ENCODE measurements at places on chromosomes 13 and 19.

GRCh38 chr19:1942078-1942933, 1.3 kb downstream of the CSNK1G2 start:
- peak overlapping the region; percentile 90 for H3K4me3 ChIP-seq
- peaks cover 18% of the 10 kb centered on the region for H3K4me1 ChIP-seq
- H3K27ac ChIP-seq, result peak overlapping the region; percentile 88

DNA sequence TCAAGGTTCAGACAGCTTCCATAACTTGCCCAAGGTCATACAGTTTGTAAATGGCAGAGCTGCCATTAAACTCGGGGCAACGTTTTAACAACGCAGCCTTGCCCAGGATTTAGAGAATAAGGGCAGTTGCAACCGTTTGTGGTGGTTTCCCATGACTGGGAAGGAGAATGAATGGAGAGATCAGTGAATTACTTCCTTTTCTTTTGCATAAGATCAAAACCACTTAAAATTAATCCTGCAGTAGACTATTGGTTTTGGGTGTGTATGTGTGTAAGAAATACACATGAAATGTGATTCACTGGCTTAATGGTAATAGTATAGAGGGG, 179.1 kb upstream of the MIR17HG start:
- H3K4me1 ChIP-seq, result 0 out of 2 replicates have a peak, but pooled peaks cover 4% of the 10 kb centered on the region
- H3K27ac ChIP-seq, result no peak overlapping the region
- H3K4me3 ChIP-seq, result no peak overlapping the region
- H3K27me3 ChIP-seq, result no peaks in the 10 kb centered on the region
- no peak for DNase-seq

GRCh38 chr13:37535501-37535900, 63.1 kb downstream of the POSTN start:
- H3K27ac ChIP-seq, result no peak overlapping the region
- H3K36me3 ChIP-seq, result no peaks in the 10 kb centered on the region
- H3K27me3 ChIP-seq, result no peaks in the 10 kb centered on the region
- DNase-seq, result no peak
- H3K4me3 ChIP-seq, result no peak overlapping the region

DNA sequence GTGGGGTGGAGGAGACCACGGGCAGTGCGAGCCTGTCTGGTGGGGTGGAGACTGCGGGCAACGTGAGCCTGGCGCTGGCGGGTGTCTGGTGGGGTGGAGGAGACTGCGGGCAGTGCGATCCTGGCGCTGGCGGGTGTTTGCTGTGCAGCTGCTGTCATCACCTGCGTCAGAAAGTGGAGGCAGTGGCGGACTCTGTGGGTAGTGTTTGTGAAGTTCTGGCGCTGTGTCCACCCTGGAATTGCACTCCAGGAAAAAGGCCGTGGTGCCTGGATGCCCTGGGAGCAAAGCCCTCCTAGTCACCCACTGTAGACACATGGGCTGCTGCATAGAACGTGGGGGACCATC, 6.2 kb downstream of the TEX29 start:
- H3K27me3 ChIP-seq, result no peaks in the 10 kb centered on the region
- H3K4me1 ChIP-seq, result no peaks in the 10 kb centered on the region
- no peak overlapping the region for H3K27ac ChIP-seq
- H3K4me3 ChIP-seq, result no peak overlapping the region
- no peaks in the 10 kb centered on the region for H3K36me3 ChIP-seq
- DNase-seq, result no peak

DNA sequence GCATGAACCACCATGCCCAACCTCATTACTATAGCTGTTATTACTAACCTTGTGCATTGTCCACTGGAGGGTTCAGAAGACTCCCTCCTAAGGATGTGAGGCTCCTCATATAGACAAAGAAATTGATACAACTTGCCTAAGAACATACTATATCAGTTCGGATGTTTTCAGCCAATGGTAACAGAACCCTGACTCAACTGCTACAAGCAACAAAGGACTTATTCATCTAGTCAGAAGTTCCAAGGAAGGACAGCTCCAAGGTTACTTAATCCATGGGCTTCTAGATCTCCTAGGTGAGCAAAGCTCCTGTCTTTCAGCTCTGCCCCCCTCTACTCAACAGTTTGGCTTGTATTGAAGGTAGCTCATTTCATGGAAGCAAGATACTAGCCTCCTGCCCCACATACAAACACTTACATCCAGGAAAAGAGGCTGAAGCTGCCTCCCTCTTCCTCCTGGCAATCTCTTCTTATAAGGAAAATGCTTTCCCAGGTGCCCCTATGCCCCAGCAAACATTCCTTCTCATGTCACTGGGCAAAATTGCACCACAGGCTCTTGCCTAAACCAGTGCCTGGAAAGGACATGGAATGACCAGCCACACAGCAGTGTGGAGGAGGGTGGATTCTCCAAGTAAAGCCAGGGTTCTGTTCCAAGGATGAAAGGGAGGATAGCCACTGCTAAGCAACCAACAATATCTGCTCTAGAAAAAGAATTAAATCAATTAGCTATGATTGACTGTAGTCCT, 497.8 kb downstream of the FOXO1 start:
- H3K4me1 ChIP-seq, result peaks cover 5% of the 10 kb centered on the region
- H3K27me3 ChIP-seq, result peaks cover 9% of the 10 kb centered on the region
- no peak overlapping the region for H3K4me3 ChIP-seq
- H3K27ac ChIP-seq, result no peak overlapping the region
- DNase-seq, result no peak

- H3K27me3 ChIP-seq, result peaks cover 94% of the 10 kb centered on the region
- DNase-seq, result peak; percentile 49
- peaks cover 72% of the 10 kb centered on the region for H3K4me1 ChIP-seq
- H3K27ac ChIP-seq, result no peak within 1 kb of the TSS
- peak within 1 kb of the TSS; percentile 64 for H3K4me3 ChIP-seq
Measured at GRCh38 chr13:35475960-35476943, at the start of gene MAB21L1. Gene MAB21L1 (minus strand): TSS chr13:35476689. CDS start chr13:35476138, 551 bp downstream.

- peaks cover 17% of the 10 kb centered on the region for H3K4me1 ChIP-seq
- H3K27me3 ChIP-seq, result no peaks in the 10 kb centered on the region
- H3K4me3 ChIP-seq, result peak within 1 kb of the TSS; percentile 95
- DNase-seq, result peak; percentile 94
Measured at GRCh38 chr19:12666265-12667048, at the start of the genes MAN2B1 and WDR83. Gene MAN2B1 (minus strand): TSS chr19:12666742. CDS start chr19:12666701, 41 bp downstream. Gene WDR83 (plus strand): TSS chr19:12666807. CDS start chr19:12669791, 2,984 bp downstream.

DNA sequence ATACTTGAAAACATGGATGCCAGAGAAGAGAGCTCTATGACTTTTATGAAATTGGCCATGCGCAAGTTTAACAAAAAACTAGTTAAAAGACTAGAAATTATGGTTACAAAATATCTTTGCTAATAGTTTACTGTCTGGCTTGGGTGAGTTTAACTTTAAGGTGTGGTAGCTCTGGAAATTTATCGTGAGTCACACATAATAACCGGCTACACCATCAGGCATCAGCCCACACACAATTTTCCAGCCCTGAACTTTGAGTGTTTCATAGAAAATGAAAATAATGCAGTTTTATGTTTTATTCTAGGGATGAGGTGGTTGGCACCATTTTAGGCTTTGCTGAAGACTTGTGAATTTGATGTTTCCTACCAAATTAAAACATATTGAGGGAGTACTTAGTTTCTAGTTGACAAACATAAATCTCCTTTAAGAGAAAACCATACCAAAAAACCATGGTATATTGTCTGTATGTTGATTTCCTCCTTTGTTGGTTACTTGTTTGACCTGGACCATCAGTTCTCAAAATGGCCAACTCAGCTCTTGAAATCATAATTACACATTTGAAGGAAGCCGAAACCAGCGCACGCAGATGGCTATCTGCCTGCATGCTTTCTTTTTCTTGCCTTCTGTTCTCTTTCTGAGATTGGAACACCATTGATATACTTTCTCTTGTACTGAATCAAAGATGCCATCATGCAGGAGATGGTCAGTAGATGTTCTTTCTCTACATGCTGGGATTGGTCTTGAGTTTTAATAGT, 125.1 kb downstream of the AKAP11 start:
- no peaks in the 10 kb centered on the region for H3K4me1 ChIP-seq
- H3K36me3 ChIP-seq, result no peaks in the 10 kb centered on the region
- DNase-seq, result no peak
- H3K27me3 ChIP-seq, result no peaks in the 10 kb centered on the region
- H3K4me3 ChIP-seq, result no peak overlapping the region

DNA sequence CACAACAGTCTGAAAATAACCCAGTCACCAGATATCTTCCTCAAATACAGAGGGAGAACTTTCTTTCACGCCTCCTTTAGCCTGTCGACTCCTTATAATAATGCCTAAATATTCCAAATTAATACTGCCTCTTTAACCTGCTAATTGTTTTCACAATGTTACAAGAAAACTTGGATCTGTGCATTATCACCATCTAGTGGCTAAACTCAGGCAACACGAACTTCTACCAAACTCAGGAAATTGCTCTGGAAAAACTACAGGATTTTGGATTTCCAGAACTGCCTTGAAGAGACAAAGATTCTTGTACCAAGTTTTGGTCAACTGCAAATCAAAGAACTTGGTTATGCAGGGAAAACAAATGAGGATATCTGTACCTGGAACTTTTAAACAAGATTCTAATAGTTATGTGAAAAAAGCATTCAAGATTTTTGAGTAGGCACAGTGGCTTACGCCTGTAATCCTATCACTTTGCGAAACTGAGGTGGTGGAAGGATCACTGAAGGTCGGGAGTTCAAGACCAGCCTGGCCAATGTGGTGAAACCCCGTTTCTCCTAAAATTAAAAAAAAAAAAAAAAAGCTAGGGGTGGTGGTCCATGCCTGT, 10.8 kb downstream of the CLN5 start:
- peaks cover 3% of the 10 kb centered on the region for H3K36me3 ChIP-seq
- H3K27ac ChIP-seq, result no peak overlapping the region
- no peak overlapping the region for H3K4me3 ChIP-seq

DNA sequence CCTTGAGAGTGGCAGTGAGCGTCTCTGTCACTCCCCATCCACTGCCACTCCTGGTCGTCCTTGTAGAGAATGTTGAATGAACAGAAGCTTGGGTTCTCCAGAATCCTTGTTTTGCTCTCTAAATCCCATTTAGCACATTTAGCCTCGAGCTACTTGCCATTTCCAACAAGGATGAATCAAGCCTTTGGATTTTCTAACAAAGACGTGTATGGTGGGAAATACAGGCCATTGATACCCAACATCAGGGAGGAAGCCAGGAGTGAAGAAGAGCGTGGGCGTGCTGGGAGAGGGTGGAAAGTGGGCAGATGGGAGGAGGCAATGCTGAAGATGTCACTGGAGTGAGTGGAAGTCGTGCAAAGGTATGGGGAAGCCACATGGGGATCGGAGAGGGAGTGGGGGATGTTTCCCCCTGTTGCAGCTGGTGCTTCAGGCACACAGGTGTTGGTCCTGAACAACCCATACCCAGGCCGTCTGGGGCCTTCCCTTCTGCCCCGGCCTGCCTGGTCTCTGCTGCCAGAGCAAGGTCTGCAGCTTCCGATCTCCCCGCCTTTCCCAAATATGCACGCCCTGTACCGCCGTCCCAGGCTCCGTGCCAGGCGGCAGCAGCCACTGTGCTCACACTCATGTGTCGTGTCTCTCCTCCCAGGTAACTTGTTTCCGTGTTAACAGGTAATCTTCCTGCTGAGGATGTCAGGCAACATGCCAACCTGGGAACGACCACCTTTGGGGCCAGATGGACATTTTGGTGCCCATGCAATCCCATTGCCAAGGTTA, 48.7 kb downstream of the ZIC5 start:
- peaks cover 7% of the 10 kb centered on the region for H3K4me1 ChIP-seq
- no peak overlapping the region for H3K27ac ChIP-seq
- no peak overlapping the region for H3K4me3 ChIP-seq
- H3K36me3 ChIP-seq, result no peaks in the 10 kb centered on the region

GRCh38 chr19:42140125-42140754, 8.0 kb upstream of the POU2F2 start:
- H3K36me3 ChIP-seq, result no peaks in the 10 kb centered on the region
- peak; percentile 92 for DNase-seq
- no peaks in the 10 kb centered on the region for H3K27me3 ChIP-seq
- H3K4me3 ChIP-seq, result no peak overlapping the region

DNA sequence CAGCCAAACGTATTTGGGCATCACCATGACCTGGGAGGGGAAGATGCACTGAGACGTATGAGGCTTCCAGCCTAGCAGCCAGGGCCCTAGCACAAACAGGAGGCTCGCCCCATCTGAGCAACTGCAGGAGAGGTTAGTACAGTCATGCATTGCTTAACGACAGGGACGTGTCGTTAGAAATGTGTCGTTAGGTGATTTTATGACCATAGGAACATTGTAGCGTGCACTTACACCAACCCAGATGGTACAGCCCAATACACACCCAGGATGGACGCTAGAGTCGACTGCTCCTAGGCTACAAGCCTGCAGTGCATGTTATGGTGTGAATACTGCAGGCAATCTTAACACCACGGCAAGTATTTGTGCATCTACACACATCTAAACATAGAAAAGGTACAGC, 9.3 kb downstream of the CD177 start:
- no peaks in the 10 kb centered on the region for H3K36me3 ChIP-seq
- no peak overlapping the region for H3K4me3 ChIP-seq
- H3K27me3 ChIP-seq, result no peaks in the 10 kb centered on the region
- H3K27ac ChIP-seq, result no peak overlapping the region
- H3K4me1 ChIP-seq, result no peaks in the 10 kb centered on the region

- no peaks in the 10 kb centered on the region for H3K27me3 ChIP-seq
- no peaks in the 10 kb centered on the region for H3K4me1 ChIP-seq
- no peak overlapping the region for H3K4me3 ChIP-seq
- no peak for DNase-seq
- no peaks in the 10 kb centered on the region for H3K36me3 ChIP-seq
Measured at GRCh38 chr13:32666990-32667571, 80.8 kb downstream of the PDS5B start.

Data from GM23338 (cell line).